ENCODE measurements at places on chromosomes 16 and 17.

GRCh38 chr17:42779936-42780850 is at the start of gene WNK4:
Gene WNK4, plus strand, starts transcription at chr17:42780610. Its CDS starts 89 bp downstream, at chr17:42780699.
- no peak for DNase-seq

DNA sequence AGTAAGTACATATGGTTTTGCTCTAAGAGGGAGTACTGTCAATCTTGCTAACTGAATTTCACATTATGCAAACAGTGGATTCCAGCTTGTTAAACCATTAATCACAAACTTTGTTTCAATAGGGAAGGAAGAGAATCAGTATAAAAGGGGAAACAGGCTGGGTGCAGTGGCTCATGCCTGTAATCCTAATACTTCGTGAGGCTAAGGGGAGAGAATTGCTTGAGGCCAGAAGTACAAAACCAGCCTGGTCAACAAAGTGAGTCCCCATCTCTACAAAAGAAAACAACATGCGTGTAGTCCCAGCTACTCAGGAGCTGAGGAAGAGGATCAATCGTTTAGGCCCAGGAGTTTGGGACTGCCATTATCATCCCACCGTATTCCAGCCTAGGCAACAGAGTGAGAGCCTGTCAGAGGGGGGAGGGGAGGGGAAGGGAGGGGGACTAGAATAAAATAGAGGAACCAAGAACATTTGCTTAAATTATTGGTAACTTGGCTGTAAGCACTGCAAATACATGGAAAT is 65.7 kb downstream of the FBXL20 start:
- no peak for DNase-seq

DNA sequence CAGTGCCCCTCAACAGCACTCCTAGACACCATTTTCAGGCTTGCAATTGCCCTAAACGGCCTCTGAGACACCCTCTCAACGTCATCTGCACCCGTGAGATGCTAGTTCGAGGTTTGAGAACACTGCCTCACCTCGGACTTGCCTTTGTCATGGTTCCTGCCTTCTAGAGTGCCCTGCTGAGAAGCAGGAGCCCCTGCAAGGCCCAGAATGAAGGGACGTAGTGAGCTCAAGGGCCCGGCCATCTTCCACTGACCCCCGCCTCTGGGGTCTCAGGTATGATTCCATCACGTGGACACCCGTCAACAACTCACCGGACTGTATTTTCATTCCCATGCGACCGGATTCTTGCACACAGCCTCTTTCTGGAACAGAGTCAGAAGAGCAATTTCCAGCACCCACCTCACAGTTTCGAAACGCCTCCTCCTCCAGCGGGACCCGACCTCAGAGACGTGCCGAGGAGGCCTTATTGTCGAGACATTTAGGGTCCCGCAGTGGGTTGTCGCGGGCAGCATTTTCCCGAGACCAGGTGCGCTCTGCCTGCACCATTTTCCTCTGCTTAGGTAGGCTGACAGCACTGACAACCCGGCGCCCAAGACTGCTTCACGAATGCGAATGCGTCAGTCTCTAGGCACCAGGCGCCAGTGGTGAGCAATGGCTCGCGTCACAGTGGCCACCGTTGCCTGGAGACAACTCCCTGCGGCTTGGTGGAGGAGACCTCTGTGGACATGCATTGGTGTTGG is 999.9 kb downstream of the KCNJ18 start:
- DNase-seq, result no peak

- DNase-seq, result no peak
Measured at GRCh38 chr16:10093576-10093975, 88.7 kb downstream of the GRIN2A start.

DNA sequence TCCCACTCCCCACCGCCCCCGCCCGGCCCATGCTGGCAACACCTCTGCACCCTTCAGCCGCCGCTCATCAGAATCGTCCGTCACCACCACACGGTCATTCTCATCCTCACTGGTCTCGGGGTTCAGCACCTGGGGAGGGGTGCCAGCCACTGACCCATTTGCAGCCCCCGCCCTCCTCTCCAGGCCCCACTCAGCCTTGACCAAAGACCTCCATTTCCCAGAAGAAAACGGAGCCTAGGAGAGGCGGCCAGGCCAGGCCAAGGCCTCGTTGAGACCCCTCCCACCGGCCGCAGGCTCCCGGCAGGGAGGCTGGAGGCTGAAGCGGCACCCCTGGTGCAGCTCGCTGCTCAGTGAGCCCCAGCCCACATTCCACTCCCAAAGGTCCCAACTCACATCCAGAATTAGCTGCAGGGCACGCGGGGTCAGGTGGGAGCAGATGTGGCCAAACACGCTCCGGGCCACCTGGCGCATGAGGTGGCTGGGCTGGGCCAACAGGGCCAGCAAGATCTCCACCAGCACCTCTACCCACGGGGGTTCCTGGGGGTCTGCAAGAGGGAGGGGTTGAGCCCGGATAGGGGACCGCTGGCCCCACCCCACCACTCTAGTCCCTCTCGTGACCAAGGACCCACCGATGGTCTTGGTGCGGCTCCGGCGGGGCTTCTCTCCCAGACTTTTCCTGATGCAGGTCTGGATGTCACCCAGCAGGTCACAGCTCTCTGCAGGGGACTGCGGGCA is 9.8 kb downstream of the MYBBP1A start:
- no peak for DNase-seq

All from activated naive CD4-positive, alpha-beta T cell treated with anti-CD3 and anti-CD28 coated beads, Interleukin-2, amount 50 U/mL, for 16 hours (primary cell).